GOT3 (cell line): ENCODE measurements at places on chromosomes 13 and 19.

DNA sequence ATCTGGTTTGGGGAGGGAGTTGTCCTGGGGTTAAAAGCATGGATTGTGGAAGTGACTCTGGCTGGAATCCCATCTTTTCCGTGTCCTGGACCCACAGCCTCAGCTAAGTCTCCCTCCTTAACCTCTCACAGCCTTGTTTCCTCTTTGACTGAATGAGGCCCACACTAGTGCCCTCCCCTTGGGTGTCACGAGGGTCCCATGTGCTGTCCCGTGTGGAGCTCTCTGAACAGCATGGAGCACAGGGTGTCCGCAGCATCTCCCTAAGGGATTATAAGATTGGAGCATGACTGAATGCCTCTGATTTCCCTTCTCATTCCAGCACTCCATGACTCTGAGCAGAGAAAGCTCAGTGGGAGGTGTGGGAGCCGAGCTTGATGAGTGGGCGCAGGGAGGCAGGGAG lies 182.5 kb downstream of the TEX29 start:
- DNase-seq = no peak

DNA sequence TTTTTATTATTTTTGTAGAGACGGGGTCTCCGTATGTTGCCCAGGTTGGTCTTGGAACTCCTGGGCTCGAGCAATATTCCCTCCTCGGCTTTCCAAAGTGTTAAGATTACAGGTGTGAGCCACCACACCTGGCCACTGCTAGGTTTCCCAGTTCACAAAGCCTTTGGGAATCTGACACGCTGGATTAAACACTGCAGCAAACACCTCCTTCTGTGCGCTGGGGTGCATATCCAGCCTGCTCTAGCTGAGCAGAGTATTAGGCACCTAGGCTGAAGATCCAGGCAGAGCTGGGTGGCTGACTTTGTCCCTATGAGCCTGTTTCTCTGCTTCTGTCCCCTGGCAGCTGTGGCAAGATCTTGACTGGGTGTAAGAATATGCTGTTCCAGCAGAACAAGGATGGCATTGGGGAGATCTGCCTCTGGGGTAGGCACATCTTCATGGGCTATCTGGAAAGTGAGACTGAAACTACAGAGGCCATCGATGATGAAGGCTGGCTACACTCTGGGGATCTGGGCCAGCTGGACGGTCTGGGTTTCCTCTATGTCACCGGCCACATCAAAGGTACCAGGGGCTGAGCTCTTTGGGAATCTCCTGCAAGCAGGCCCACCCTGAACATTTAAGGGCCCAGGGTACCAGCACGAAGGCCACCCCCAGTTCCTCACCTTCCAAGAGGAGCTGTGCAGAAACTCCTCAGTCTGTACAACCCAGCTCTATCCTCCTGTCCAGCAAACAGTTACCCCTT lies 49.8 kb downstream of the ACSBG2 start:
- DNase-seq = no peak

- DNase-seq = no peak
Observed at GRCh38 chr19:32720216-32720935, 809 bp downstream of the TDRD12 start.

GRCh38 chr13:91978571-91978970 lies 580.1 kb downstream of the GPC5 start:
- DNase-seq = no peak

GRCh38 chr13:40550130-40550529 lies 116.3 kb downstream of the FOXO1 start:
- DNase-seq = no peak

GRCh38 chr19:35673121-35673804 lies 6.9 kb downstream of the UPK1A start:
- no peak for DNase-seq

DNA sequence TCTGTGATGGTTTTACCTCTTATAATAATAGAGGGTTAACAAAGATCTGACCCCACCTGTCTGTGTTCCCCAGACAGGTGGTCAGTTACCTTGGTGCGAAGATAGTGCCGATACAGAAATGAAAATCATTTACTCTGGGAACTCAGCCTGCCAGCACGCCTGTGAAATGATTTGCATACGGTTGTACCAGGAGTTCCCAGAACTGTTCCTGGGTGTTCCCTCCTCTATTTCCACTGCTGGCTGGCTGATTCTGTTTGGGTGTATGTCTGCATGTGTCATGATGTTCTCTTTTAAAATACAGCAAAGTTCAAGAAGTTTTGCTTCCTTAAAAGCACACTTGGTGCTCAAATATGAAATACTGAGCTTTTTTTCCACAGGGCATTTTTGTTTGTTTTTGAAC lies 527.1 kb downstream of the FGF9 start:
- DNase-seq = no peak

DNA sequence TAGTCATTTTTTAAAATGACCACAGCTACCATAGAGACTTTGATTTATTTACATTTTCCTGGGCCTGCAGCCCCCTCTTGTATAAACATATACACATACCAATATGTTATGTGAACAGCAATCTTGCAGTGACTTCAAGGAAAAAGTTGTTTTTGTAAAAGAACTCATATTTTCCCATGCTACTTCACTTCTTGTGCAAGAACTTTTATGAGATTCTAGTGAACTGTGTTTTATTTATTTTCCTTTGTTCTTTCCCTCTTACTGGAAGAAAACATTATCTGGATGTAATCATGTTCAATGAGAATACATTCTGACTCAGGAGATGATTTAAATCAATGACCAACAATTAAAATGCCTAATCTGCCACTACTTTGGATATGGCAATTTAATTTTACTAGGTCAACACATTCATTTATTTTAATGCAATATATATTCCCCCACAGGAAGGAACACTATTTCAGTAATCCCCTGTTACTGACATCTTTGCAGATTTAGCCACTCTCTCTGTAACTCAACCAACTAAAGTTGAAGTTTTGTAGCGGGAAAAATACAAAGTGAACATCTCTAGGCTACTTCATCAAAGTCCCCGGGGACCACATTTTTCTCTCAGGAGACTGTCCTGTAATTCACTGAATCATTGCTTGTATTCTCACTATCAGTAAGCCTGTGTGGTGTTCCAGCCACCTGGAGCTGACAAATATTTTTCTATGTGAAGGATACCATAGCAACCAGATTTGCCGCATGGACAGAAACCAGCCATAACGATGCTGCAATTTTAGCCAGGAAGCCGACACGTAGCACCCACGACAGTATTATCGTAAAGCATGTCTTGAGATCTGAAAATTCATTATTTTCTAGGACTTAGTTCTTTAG lies 90.5 kb downstream of the STARD13 start:
- DNase-seq = no peak

DNA sequence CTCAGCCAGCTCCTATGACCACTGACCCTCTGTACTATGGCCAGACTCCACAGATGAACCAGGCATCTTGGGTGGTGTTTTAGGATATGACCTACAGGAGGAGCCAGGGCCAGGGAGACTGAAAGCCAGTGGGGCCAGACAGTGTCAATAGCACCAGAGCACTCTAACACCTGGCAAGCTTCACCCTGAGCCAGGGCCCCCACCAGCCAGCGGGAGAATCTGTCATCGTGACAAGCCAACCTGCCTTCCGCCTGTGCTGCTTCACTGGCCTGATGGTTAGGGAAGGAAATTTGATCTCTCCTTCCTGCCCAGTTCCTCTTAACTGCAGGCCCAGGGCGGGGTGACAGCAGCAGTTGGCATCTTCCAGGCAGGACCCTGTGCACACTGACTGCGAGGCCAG lies 222.4 kb downstream of the UQCRFS1 start:
- no peak for DNase-seq

DNA sequence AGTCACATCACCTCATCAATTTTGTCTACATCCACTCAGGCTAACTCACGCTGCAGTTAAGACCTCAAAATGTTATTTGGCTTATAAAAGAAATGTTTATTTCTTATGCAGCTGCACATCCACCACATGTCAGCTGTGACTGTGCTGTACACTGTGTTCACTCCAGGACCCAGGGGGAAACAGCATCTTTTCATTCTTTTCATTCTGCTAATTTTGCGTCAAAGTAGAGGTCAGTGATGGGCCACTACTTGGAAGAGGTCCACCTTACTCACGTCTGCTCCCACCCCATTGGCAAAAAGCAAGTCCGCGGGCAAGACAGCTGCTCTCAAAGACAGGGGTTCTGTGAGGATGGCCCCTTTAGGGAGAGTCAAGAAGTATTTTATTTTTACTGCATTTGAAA lies 4.5 kb upstream of the DCT start:
- no peak for DNase-seq

DNA sequence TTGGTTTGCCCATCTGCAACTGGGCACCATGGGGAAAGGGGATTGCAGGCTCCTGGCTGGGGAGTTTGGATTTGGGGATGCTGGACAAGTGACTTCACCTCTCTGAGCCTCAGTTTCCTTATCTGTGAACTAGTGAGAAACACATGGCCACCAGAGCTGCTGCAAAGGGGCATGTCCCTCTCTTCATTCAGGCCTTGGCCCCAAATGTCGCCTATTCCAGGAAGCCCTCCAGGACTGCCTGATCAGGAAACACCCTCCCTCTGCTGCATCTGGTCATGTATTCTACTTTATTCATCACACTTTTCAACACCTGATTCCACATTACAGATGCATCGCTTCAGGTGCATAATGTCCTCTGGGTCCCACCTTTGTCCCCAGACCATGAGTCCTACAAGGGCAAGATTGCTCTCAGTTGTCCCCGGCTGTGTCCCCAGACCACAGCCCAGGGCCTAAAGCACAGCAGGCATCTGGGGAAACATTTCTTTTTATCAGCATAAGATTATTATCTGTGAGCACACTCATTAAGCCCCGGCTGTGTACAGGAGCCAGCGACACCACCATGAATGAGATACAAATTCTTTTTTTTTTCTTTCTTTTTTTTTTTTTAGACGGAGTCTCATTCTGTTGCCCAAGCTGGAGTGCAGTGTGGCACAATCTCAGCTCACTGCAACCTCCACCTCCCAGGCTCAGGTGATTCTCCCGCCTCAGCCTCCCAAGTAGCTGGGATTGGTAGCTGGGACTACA lies 37.5 kb downstream of the ARRDC2 start:
- no peak for DNase-seq

GRCh38 chr13:55553701-55554100 lies 1587.0 kb upstream of the PRR20A start:
- no peak for DNase-seq

- no peak for DNase-seq
Observed at GRCh38 chr13:60887711-60888110, 490.7 kb downstream of the TDRD3 start.

- DNase-seq = no peak
Observed at GRCh38 chr13:93467175-93467574, 240.6 kb downstream of the GPC6 start.

GRCh38 chr19:50601407-50602088 lies 33.3 kb upstream of the LRRC4B start:
- no peak for DNase-seq

- no peak for DNase-seq
Observed at GRCh38 chr13:64453831-64454230, 2776.3 kb downstream of the PCDH9 start.

DNA sequence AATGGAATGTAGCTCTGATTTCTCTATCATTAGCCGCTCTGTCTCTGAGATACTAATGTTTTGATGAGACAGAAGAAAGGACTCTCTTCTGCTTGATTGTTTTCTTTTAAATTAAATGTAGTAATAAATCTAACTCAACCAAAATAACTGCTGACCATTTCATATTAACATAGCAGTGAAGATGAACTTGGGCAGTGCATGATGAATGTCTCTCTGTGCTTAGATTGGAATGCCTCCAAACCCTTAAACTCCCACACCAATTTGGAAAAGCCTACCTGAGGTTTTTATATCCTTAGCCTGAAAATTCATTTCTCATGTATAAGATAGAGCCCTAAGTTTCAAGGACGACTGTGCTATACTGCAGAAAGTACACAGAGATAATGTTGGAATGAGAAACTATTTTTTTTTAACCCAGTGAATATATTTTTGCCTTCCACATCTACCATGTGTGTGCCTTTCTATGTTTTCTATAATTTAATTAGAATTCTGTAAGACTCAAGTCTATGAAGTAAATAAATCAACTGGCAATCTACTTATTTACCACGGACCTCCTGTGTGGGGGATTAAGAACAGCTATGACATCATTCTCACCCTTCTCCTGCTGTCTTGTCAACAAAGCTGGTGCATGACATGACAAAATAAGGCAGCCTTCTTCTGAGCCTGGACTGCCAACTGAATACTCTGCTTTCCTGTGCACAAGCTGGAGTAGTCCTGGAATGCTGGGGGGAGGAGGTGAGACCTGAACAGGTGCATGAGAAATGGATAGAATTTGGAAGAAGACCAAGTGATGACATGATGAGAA lies 155.5 kb downstream of the FGF9 start:
- DNase-seq = no peak

DNA sequence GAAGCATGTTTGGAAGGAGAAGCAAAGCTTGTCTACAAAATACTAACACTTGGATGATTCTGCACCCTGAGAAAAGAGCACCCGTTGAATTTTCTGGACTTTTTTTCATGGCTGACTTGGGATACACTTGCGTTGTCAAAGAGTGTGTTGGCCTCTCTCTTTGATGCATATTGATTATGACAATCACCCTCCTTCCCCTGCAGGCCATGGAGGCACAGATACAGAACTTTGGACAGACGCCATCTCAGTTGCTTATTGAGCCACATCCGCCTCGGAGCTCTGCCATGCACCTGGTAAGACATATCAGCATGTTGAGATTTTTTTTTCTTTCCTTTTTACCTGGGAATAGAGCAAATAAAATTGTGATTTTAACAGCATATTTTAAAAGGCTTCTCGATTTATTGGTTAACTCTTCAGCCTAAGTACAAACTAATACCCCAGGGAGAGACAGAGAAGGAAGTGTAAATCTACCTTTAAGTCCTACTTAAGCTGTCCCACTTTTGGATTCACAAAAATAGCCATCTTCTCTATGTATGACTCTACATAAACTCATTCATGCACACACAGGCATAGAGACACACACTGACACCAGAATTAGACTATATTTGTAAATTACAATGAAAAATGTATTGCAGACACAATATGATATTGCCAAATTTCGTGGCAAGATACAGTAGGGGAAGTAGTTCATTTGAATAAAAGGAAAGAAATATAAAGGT lies 169.7 kb upstream of the MAB21L1 start:
- DNase-seq = no peak

GRCh38 chr13:28734906-28735305 lies 16.1 kb upstream of the SLC46A3 start:
- DNase-seq = no peak

DNA sequence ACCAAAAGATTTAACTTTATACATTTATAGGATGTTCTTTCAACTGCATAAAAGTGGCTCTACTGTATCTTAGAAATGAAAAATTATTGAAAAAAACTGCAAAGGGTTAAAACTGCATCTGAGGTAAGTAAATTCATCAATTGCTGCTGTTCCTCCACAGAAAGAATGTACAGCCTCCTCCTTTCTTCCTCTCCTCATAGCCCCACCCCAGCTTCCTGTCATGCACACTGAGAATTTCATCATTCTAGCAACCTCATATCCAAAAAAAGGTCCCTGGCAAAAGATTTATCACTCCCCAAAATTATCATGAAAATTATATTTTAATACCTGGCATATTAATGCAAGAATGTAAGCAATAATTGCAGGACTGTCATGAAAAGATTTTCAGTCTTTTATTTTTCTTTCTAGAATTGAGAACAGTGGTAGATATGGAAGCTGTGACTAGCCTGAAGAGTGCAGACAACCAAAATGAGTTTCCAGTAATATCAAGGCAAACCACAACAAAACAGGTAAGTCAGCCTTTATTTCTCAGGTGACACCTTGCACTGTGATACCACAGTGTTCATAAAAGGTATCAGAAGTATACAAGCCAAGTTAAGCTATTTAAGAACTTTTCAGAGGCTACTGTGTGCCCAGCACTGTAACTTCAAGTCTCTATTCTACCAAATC lies 110.8 kb downstream of the SUCLA2 start:
- no peak for DNase-seq

- no peak for DNase-seq
Observed at GRCh38 chr13:26344980-26345379, 91.1 kb downstream of the CDK8 start.

GRCh38 chr13:48380581-48380980 lies 32.3 kb downstream of the LPAR6 start:
- no peak for DNase-seq
